ENCODE measurements at places on chromosomes 2 and 18.

GRCh38 chr2:105571445-105571987 is 172.7 kb upstream of the FHL2 start:
- DNase-seq, result no peak

DNA sequence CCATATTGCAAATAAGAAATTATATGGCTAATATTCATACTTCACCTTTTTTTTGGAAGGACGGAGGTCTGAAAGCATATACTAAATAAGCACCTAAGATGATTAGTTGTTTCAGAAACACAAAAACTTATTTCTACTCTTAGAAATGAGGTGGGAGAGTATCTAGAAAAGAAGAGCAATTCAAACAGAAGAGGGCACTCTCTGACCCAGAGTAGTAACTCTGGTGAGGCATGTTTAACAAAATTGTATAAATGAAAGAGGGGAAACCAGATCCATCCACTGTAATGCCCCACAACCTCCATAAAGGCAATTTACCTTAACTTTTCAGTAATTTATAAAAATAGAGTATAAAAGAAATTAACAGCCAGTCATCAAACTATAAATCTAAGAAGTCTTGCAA is 669.6 kb upstream of the VRK2 start:
- DNase-seq, result no peak

DNA sequence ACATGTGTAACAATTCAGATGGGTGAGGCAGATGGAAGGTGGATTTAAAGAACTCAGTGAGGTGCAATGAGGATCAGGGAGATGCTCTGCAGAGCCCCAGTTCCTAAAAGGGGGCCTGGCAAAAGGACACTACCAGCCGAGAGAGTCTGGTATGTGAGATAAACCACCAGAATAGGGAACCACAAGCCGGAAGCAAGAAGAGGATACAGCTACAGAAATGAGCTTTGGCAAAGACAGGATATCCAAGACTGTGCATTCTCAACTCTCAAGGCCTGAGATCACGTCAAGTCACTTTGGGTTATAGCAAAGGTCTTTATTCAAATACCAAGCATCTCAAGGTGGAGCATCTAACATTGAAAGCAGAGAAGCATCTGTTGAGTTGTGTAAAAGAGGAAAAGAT is 293.5 kb downstream of the ARHGAP15 start:
- DNase-seq, result no peak

GRCh38 chr2:217279140-217279539 is 419.3 kb upstream of the TNP1 start:
- DNase-seq, result no peak

DNA sequence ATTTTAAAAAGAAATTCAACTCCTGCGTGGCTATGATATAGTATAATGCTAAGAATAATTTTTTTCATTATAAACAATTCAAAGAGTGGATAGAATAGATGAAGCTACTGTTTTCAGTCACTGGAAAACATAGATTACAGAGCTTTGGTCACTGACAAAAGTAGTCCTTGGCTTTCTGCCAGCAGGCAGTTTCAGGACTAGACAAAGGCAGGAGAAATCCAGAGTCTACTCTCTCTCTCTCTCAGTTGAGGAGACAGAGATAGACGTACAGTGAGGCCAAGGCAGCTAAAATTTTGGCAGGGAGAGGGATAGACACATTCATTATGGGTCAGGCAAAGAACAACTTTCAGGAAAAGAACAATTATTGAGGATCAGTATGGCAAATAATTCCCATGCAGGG is 491.4 kb upstream of the CRIM1 start:
- no peak for DNase-seq

GRCh38 chr2:77867146-77867545 is 345.0 kb upstream of the LRRTM4 start:
- DNase-seq, result no peak

GRCh38 chr2:24385366-24385765 is 25.0 kb upstream of the ITSN2 start:
- no peak for DNase-seq

DNA sequence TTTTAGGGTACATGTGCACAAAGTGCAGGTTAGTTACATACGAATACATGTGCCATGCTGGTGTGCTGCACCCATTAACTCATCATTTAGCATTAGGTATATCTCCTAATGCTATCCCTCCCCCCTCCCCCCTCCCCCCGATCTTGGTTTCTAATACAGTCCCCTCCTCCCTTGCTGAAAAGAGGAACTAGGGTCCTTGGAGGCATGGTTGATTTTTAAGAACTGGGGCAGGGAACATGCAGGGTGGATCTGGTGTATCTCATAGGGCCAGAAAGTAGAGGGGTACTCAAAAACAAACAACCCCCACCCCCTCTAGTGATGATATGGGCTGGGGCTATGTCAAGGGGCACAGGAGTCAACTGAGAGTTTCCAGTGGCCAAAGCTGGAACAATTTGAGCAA is 153.4 kb downstream of the UBR3 start:
- no peak for DNase-seq

GRCh38 chr2:84986018-84986417 is 15.1 kb downstream of the KCMF1 start:
- no peak for DNase-seq

- DNase-seq, result no peak
Measured at GRCh38 chr2:555164-555922, 121.9 kb downstream of the TMEM18 start.

DNA sequence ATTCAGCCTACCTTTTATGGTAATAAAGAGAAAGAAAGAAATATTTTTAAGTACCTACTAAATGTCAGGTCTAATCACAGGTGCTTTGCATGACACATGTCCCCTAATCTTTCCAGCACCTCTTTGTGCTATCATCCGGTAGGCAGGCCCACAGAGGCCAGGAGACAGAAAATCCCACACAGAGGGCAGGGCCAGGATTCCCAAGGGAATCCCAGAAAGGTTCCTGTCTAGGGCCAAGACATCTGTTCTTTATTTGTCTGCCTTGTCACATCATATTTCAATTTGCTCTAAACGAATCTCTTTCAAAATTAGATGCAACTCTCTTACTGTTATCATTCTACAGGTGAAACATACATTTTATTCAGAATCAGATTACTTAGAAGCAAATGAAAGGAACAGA is 676.1 kb upstream of the GYPC start:
- no peak for DNase-seq

GRCh38 chr2:109070290-109070689 is 58.7 kb upstream of the SH3RF3 start:
- DNase-seq, result no peak

DNA sequence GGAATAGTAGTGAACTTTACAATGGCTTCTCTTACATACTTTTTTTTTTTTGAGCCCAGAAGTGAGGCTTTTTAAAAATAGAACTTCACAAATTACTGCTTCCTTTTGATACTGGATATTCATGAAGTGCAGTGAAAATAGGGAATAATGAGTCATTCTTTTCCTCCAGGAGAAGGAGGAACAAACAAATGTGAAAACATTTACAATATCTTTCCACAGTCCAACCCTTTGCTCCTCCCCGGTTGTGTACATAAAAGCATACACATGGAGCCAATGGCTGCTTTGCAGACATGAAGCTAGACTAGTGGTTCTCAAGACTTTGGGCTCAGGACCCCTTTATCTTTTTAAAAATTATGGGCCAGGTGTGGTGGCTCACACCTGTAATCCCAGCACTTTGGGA is 266.9 kb downstream of the GBX2 start:
- no peak for DNase-seq

GRCh38 chr2:224366267-224366844 is 35.6 kb downstream of the FAM124B start:
- no peak for DNase-seq

- no peak for DNase-seq
Measured at GRCh38 chr2:176035013-176035691, 33.1 kb upstream of the LNPK start.

GRCh38 chr2:62972601-62973000 is 78.0 kb upstream of the OTX1 start:
- no peak for DNase-seq

DNA sequence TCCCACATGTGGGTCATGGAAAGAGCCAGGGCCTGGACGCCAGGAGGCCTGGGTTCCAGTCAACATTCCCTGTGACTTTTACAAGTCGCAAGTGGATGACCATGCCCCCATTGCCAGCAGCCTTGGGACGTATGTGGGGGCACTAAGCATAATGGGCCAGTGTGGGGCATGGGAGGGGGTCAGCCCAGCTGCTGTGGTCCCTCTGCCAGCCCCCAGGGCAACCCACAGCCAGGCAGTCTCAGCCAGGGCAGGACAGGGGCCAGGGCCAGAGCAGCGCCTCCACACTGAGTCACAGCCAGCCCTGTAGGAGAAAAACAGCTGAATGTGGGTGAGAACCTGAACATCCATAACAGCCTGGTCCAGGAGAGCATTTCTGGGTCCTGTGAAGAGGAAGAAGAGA is 173.2 kb downstream of the GFPT1 start:
- no peak for DNase-seq

DNA sequence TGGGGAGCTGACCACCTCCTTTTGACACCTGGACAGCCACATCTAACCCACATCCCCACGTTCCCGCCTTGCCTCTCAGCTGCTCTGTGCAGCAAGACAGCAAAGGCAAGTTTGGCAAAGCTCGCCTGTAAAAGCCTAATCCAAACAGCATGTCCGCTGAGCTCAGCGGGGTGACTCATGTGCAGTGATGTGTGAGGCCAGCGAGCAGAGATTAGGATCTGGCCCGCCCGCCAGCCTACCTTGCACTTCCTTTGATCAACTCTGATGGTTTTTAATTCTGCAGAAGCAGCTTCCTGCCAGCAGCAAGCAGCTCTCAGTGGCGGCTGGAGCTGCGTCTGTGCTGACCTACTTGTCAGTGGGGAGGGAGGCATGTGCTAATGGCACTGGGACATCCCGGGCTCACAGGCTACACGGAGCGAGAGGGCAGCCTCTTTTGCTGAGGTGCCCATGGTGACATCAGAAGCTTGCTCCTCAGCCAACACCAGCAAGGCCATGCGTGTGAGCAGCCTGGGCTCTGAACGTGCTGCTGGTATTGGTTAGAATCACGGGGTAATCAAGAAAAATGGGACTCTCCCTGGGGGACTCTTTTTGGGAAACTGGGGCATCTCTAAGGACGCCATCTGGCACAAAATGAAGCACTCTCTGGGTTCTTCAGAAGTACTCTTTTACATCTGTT is 36.0 kb upstream of the EML4 start:
- DNase-seq, result peak; percentile 38

DNA sequence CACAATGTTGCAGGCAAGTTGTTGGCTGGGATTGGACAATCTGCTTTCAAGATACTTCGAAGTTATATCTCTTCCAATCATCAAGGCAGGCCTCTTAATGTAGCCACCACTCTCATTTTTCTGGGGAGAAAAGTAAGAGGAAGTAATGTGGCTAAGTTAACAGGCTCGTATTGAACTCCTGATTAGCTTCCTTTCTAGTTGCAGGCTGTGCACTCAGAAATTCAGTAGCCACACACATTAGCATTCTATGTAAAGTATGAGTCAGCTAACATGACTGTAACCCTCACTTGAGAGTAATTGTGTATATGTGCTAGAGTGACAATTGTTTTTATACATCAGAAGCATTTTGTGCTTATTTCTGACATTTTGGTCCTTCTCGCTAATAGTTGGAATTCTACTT is 3.3 kb downstream of the TWSG1 start:
- no peak for DNase-seq

DNA sequence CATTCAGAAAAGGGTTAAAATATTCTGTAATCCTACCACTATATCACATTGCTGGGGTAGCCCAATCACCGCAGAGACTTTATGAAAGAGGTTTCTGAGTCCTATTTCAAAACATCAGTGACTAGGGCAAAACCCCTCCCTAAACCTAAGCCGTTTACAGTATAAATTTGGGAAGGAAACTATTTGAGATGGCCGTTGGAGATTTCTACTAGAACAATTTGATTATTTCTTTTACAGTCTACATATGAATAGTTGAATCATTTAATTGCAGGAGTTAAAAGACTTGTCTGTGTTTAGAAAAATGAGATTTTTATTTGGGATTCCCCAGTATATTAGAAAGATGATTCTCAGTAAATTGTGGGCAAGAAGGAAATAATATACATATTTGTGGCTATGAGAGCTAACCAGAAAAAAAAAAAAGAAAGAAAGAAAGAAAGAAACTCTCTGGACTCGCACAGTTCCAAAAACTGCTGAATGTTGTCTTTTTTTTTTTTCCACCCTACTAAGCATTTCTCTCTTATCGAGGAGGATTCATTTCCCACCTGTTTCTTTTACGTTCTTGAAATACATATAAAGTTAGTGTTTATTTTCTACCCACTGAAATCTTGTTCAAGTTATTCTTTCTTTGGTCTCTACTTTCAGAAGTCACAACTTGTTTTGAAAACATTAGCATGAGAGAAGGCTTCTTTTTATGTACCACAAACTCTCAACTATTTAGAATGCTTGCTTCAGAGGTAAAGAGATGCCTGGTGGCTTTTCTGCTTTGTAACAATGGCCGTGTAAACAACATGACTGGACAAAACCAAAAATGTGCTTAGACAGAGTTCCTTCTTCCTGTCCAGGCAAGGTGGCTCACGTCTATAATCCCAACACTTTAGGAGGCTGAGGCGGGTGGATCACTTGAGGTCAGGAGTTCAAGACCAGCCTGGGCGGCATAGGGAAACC is 65.9 kb downstream of the BCL2 start:
- no peak for DNase-seq

DNA sequence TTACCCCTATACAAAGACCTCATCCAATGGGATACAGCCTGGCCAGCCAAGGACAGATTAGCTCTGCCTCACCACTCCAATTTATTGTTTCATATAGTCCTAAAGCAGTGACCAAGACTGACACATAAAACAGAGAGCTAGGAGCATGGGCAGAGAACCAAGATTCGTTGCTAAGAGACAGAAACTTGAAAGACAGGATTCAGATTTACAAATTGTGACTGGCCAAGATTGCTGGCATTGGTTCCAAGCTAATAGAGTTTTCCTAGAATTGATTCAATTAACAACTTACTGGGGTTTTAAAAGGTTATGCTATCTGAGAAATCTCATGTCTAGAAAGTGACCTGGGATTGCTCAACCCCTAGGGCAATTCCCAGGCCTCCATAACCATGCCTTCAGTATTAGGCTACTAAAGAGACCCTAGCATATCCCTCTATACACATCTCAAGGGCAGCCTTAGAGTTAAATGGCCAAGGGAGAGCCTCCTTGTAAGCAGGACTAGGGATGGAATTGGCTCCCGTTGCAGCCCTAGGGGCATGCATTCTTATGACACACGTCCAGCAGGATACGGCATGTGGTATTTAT is 75.6 kb downstream of the ICOS start:
- no peak for DNase-seq
